Dermis microvascular lymphatic vessel endothelial cell (primary cell): ENCODE measurements at places on chromosomes 5 and 9. TPM values are rescaled to one million over a fixed set of nuclear protein-coding genes. Genes with fewer than 3 reads are reported as not detected.

PCDHGA3 gene
- total RNA-seq = 0.13 and 0.63 TPM in 2 replicates

CMYA5 gene
- under 0.01 TPM in 2 replicates for total RNA-seq

FRMD3 gene
- 0.76 and 2.8 TPM in 2 replicates for total RNA-seq

DAP gene
- 16.3 and 34.3 TPM in 2 replicates for total RNA-seq

ROR2 gene
- not detected in 2 replicates for total RNA-seq

SPATA31C1 gene
- total RNA-seq = not detected in 2 replicates

MED27 gene
- total RNA-seq = 11.6 and 13.3 TPM in 2 replicates

ARHGEF39 gene
- 0.51 and 1.0 TPM in 2 replicates for total RNA-seq

RAB14 gene
- total RNA-seq = 26.2 and 33.8 TPM in 2 replicates

BRINP1 gene
- 0.26 and 1.9 TPM in 2 replicates for total RNA-seq

SLC1A3 gene
- total RNA-seq = not detected in 2 replicates

PCDHA9 gene
- total RNA-seq = under 0.01 TPM in 2 replicates

ANKS6 gene
- total RNA-seq = 8.2 and 13.8 TPM in 2 replicates

CEL gene
- total RNA-seq = 0.13 TPM in 2 replicates

PRDM9 gene
- total RNA-seq = not detected in 2 replicates

PCDHAC2 gene
- 0.13 TPM in 2 replicates for total RNA-seq
